ENCODE measurements at places on chromosomes 12 and 14.
A peak's percentile ranks its signal among the peaks of the same experiment; 100 is the strongest.

DNA sequence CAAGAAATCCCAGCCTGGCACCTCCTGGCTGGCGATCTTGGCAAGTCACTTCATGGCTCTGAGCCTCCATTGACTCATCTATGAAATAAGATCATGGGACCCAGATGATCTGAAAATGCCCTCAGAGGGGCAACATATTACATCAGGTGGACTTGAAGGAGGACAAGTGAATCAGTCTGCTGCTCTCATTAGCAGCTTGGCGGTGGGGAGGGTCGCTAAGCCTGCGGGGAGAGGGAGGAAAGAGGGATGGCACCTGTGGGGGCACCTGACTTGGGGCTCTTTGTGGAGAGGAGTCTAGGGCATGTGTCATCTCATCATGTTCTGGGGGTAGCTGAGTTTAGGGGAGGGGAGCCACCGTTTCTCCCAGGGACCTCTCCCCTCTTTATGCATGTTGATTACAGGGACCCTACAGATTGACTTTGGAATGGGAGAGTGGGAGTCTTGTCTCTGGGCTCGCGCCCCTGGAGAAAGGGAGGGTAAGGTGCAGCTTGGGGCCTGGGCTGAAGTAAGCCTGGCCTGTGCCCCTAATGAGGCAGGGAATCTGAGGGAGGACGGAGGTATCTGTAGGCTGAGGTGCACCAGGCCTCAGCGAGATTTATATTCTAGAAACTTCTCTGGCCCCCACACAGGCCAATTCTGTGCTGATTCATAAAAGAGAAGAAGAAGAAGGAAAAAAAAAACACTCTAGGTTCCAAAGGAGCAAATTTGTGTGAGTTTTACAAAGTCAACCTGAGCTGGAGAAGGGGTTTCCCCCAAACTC is 29.3 kb upstream of the BATF start:
- DNase-seq = no peak

GRCh38 chr12:52360663-52361271 is 6.5 kb downstream of the KRT85 start:
- no peak for DNase-seq

DNA sequence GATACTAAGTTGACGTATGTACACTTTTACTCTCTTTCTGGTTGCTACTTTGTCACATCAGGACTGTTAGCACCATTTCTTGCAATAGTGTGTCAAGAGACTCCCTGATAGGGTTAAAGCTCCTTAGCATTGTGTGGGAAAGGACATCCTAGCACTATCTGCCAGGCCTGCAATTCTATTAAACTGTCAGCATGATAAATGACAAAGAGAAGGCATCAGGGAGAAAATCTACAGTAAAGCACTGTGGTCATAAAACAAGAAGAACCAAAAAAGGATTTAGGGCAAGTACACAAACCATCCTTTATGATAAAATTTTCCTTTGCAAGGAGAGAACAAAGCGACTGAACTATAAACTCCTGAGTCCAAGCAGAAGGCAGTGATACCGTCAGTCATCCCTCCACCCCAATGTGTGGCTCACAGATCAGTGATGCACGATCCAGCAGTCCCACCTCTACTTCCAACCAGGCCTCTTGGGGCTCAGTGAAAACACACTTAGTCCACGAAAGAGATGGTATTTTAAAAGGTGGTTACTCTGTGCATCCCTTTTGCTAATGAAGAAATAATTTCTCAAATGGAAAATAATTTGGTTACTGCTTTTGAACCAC is 31.4 kb upstream of the SLC35F4 start:
- no peak for DNase-seq

- no peak for DNase-seq
Observed at GRCh38 chr14:22099942-22100763, 426.5 kb upstream of the OR4E1 start.

DNA sequence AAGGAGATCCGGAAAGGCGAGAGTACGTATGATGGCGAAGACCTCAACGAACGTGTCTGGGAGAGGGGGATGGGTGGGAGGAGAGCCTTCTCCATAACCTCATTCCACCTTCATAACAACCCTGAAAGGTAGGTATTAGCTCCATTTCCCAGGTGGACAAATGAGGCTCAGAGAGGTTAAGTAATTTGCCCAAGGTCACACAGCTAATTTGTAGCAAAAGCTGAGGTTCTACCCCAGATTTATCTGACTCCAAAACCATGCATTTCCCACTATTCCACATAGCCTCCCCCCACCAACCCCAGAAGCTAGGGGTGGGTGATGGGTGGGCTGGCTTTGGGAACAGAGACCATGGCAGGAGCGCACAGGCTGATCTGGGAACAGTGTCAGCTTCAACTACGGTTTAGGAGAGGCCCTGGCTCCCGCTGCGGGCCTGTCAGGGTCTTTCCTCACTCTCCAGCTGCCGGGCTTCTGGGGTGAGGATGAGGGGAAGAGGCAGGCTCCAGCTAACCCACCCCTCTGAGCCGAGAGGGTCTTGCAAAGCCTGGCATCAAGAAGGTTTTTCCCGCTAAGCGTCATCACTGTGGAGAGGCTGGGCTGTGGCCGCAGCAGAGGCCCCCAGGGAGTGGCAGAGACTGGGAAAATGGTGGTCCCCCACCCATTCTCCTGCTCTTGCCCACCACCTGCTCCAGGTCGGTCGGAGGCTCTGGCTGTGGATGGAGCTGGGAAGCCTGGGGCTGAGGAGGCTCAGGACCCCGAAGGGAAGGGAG is 8.9 kb downstream of the CHGA start:
- no peak for DNase-seq

DNA sequence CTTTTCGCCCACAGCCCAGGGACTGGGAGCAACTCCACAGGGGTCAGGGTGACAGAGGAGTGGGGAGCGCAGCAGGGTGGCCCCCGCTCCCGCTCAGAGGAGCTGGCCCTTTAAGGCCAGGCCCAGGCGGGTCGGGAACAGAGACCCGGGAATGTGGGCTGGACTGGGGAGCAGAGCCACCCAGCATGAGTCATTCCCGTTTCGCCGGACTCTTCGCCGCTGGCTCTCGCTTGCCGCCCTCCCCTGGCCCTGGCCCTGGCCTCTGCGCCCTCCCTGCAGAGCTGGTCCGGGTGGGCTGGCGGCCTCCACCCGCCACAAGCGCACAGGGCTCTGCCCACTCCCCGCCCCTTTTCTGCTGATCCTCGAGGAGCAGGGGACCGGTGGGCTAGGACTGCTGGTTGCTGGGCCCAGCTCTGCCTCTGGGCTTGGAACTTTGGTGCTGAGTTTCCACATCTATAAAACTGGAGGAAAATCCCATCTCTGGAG is 92.8 kb downstream of the NINJ2 start:
- DNase-seq = peak; percentile 57

- no peak for DNase-seq
Observed at GRCh38 chr14:100673085-100673806, 53.4 kb upstream of the DLK1 start.

- no peak for DNase-seq
Observed at GRCh38 chr12:3913278-3913677, 40.1 kb upstream of the PARP11 start.

- DNase-seq = peak; percentile 30
Observed at GRCh38 chr12:66011731-66012130, 118.8 kb downstream of the LLPH start.

DNA sequence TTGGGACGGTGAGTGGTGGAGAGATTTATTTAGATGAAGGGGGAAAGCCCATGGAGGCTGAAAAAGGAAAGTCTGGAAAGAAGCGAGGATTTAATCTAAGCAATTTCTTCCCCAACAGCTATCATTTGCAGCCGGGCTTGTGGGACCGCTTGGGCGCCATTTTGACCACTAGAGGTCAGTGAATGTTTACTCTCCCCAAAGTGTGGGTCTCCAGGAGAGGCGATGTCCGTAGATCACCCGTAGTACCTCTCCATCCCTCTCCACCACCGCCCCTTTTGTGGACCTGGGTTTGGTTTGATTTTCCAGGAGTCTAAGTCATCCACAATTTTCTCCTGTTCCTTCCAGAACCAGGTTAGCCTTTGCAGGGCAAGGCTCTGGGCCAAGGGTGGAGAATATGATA is 91.2 kb upstream of the PARP11 start:
- DNase-seq = no peak

GRCh38 chr14:55332654-55333570 is 61.7 kb downstream of the FBXO34 start:
- no peak for DNase-seq

DNA sequence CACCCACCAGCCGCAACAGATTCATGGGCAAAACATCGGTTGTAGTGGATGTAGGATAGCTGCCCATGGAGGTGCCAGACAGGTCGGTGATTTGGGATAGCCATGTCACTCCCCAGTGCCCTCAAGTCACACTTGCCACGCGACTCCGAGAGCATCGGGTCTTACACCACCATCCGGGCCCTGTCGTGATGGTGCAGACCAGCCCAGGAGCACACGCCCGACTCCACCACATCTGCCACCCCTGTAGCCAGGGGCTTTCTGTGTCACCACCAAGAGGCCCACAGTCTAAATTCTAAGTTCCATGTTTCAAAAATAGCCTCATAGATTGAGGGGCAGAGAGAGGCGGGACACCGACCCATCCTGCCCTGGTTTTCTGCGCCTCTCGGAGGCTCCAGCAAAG is 18.0 kb downstream of the FOXN4 start:
- DNase-seq = no peak

DNA sequence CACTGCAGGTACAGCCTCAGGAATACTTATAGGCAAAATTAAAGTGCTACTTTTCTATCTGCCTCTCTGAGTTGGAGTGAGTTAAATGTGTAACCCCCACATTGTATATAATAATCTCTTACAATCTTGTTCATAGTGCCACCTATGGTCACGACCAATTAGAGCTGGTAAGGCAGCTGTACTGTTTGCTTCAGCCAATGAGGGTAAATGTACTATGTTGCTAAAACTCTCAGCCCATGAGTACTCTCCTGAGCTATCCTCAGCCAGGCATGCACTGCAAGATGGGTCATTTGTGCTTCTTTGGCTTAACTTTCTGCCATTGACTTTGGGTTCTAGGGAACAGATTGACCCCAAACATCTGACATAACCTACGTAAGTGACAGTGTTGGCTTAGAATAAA is 15.0 kb upstream of the MDM2 start:
- no peak for DNase-seq

DNA sequence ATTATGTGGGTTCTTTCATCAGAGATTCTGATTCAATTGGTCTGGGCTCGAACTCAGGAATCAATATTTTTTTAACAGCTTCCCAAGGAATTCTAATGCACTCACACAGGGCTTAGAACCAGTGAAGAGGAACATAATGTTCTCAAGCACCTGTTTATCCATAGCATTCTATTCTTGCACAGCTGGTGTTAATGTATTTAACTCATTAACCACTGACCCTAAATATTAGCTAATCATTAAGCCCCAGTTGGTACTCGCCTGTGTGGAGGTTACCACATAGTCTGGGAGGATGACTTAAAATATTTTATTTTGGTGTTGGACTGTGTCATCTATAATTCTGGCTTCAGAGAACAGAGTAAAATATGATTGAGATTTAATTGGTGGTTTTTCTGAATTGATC is 45.3 kb downstream of the LRP6 start:
- DNase-seq = no peak

- DNase-seq = peak; percentile 11
Observed at GRCh38 chr14:74459289-74459946, 33.4 kb upstream of the SYNDIG1L start.

DNA sequence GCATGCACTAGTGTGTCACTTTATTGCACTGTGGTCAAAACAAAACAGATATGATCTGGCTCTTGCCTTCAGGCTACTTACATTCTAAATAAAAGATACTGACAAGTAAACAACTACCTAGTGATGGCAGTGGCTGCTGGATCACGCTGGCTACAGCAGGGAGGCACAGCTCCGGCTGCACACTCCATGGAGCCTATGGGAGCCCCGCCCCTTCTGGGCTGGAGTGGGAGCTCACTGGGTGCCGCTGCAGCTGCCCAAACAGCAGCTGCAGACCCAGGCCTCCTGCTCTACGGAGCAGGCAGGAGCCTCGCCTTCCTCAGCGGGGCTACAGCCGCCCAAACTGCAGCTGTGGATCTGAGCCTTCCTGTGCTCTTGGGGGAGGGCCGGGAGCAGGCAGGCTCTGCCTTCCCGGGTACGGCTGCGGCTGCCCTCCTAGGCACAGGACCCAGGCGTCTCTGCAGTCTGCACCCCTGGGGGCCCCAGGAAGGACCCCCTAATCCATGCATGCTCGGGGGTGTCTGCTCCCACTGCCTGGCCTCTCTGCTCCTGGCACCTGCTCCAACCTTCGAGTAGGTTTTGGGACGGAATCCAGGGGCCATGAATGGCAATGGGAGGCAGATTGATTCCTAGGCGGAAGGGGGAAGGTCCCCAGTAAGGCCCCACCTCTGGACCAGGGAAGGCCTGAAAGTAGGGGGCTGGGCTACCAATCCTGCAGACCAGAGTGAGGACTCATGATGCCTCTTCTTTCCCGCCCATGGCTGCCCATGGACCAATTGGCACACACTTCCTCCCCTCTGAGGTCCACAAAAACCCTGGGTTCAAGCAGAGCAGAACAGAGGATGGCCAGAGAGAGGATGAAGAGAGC is 253.1 kb downstream of the ANO6 start:
- no peak for DNase-seq

GRCh38 chr12:2481346-2481745 is 313.4 kb upstream of the FKBP4 start:
- DNase-seq = no peak

DNA sequence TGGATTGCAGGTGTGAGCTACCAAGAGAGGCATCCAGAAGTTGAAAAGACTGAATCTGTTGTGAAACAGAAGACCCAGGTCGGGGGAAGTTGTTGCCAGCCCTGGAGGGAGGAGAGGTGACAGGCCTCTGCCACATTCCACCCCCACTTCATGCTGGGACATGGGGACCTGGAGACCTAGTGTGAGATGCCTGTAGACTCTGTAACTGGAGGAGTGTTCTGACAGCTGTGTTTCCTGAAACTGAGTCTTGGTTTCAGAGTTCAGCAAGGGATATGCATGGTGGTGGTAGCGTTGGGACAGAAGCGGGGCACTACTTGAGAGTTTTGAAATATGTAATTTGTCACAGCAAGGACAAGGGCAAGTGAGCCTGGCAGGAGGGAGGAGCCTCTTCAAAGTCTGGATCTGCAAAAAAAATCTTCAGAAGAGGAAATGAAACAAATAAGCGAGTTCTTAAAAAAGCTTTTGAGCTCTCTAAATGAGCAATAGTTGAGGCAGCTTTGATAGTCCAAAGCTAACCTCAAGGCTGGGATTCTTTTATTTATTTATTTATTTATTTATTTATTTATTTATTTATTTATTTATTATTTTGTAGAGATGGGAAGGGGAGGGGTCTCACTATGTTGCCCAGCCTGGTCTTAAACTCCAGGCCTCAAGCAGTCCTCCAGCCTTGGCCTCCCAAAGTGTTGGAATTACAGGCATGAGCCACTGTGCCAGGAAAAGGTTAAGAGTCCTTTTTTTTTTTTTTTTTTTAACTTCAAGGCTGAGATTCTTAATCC is 58.9 kb upstream of the EEA1 start:
- DNase-seq = no peak

DNA sequence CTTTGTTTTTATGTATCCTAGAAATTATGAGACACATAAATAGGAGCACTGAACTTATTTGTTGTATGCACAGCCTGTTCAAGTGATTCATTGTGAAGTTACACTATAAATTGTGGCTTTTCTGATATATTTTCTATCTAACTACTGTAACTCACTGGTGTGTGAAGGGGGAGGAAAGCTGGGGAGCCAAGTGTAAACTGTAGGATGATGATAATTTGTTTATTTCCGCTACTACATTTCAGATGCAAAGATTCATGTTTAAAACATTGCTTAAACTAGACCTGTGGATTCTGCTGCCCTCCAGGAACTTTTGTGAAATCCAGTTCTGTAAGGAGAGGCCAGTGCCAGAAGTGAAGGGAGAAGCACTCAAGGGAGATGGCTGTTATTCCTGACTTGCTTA is 3.3 kb downstream of the TMTC2 start:
- DNase-seq = no peak

- no peak for DNase-seq
Observed at GRCh38 chr14:75175677-75176141, 703 bp downstream of the TMED10 start.
